ENCODE measurements at places on chromosomes 5 and 9.

DNA sequence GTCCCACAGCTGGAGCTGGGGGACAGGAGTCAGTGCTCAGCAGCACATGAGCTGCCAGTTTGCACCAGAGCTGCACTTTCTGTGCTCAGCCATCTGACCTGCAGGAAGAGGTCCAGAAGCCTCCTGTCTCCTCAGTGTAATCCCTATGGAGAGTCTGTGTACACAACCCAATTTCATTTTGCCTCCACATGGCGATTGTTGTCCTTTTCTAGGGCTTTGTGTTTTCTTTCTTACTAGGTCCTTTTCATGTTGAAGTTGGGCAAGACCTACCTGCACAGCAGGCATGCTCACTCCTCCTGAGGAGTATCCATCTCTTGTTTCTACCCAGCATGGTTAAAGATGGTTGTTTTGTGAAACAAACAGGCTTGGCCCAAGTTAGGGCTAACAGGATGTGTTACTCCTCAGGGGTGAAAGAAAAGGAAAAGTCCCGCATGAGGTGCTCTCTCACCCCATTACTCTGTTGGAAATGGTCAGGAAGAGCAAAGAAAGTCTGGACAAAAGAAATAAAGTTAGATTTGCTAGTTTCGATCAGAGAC, 273.0 kb downstream of the TMEM167A start:
- DNase-seq: no peak

- DNase-seq: peak; percentile 50
These were observed 7.5 kb downstream of the ZNF608 start for GRCh38 chr5:124738681-124739633.

DNA sequence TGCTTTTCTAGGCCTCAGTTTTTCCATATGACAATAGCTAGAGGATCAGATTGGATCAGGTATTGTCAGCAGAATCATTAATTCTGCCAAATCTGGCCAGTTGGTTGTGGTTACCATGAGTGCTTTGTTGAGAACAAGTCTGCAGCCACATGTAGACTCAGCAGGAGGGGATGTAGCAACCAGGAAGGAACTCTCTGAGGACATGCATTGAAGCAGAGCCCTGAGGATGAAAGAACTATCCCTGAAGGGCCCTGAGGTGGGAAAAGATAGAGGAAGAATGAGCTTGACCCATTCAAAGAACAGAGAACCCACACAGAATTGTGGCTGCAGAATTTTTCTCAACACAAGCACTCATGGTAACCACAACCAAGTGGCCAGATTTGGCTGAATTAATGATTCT, 60.1 kb upstream of the AFAP1L1 start:
- no peak for DNase-seq

GRCh38 chr9:93238953-93239925, 55.3 kb downstream of the WNK2 start:
- no peak for DNase-seq

DNA sequence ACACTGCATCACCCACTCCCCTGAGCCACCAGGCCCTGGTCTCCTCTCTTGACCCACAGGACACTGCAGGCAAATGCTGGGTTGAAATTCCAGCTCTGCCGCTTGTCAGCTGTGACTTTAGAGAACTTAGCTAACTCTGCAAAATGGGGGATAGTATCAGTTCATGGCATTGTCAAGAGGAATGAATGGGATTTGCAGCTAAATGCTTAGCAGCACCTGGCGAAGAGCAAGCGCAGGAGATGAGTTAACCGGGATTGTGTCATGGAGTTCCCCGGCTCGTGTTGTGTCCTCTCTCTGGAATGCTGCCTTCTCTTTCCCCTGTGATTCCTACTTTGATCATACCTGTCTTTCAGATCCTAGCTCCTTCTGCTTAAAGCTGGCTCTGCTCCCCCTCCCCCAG, 67.1 kb downstream of the DAB2IP start:
- DNase-seq: no peak

DNA sequence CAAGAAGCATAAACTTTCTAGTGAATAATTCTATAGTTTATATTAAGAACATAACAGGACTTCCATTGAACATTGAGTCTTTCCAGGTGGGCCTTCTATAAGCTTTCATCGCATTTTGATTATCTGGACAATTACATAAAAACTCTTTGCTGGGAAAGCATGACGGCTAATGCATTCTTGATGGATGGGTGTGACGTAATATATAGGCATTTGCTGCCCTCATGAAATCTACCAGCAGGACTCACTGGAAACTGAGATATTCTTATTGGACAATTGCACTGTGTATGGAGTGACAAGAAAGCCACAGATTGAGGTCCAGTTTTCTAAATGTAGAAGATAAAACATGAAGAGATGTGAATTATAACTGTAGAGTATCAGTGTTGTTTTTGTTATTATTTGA, 15.0 kb downstream of the PTPRD start:
- DNase-seq: no peak

DNA sequence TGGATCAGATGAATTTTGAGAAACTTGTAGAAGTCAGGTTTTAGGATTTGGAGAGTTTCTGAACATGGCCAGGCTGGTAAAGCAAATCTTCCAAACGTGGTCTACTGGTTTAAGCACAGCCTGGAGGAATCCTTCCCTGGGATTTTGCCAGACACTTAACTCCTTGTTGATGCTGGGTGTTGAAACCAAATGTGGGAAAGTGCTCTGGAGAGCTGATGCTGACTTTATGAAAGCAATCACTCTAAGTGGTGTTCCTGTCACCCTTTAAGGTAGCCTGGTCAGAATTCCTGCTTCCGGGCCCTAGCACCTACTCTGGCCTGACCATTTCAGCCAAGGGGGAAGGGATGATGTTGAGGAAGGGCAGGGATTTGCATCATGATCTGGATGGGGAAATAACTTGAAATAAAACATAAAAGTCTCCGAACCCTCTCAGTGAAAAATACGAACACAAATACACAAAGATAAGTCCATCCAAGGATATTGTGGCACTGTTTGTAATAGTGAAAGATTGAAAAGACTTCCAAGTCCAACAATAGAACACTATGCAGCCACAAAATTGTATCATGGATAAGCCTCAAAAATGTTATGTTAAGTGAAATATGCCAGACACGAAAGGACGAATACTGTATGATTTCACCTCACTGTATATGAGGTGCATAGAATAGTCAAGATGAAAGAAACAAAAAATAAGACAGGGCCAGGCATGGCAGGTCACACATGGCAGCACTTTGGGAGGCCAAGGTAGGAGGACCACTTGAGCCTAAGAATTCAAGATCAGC, 57.7 kb downstream of the PDE6A start:
- DNase-seq: no peak

DNA sequence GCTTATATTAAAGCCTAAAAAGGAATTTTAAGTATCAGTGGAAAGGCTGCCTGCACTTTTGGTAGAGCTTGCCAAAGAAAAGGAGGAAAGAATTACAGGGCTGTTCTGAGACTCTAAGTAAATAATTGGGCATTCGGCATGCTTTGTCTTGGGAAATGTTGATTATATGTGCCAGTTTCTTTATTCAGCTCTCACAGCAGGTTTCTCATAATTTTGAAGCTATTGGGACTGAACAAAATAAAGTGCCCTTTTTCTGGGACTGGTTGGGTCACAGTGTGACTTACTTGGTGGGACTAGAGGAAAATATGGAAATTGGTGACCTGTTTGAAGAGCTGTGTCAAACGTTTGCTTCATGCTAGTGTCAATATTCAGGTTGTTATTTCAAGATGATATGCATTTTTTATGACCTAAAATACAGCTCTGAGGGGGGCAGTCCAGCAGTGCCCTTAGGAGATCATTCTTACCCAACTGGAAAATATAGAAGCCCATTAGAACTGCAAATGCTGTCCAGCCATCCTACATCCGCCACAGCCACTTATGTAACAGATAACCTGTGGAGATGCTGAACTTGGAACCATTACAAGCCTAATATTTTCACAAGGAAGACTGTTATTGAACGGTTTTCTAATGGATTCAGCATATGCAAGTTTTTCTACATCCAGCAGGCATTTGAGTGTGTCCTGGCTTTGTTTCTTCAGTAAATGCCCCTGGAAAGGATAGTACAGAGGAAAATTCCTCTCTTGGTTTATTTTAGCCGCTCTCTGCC, 122.4 kb downstream of the SNCAIP start:
- no peak for DNase-seq

- DNase-seq: no peak
These were observed 618.1 kb downstream of the SLCO4C1 start for GRCh38 chr5:101677961-101678360.

- DNase-seq: peak; percentile 97
These were observed 860.8 kb upstream of the DMAC1 start for GRCh38 chr9:8660383-8660782.

GRCh38 chr5:121174351-121174750, 677.3 kb upstream of the FTMT start:
- DNase-seq: no peak

DNA sequence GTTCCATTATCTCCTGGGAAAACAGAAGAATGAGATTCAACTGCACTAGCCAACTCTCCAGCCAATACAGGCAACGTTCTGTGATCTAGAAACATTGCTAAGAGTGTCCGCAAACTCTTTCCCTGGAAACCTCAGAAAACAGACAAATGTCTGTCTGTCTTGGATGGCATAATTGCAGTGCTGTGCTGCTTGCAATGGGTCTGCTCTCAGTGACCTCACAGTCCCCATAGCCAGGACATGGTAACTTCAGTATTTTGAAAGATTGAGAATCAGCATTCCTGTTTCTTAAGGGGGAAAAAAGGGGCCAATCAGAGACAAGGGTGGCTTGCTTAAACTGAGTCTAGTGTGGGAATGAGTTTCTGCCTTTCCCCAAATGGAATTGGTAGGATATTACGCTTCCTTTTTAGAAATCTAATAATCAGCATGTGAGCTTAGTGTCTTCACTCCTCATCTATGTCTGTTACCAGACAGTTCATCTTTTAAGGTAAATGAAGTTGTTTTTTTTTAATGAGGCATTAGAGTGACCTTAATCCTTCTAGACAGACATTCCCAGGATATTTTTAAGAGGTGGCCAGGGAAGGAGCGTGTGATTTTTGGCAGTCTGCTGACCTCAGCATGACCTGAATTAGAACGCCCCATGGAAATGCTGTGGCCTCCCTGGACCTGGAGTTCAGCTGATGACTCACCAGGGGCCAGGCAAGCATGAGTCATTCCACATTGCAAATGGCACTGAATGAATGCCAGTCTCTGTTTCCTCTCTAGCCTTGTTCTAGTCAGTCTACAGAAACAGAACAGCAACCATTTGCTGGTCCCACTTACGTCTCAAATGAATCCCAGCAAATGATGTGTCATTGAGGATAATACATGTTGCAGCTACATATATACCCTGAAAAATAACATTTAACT, 210.2 kb upstream of the ACTBL2 start:
- peak; percentile 12 for DNase-seq

GRCh38 chr5:35754481-35754880, 102.2 kb upstream of the IL7R start:
- no peak for DNase-seq

DNA sequence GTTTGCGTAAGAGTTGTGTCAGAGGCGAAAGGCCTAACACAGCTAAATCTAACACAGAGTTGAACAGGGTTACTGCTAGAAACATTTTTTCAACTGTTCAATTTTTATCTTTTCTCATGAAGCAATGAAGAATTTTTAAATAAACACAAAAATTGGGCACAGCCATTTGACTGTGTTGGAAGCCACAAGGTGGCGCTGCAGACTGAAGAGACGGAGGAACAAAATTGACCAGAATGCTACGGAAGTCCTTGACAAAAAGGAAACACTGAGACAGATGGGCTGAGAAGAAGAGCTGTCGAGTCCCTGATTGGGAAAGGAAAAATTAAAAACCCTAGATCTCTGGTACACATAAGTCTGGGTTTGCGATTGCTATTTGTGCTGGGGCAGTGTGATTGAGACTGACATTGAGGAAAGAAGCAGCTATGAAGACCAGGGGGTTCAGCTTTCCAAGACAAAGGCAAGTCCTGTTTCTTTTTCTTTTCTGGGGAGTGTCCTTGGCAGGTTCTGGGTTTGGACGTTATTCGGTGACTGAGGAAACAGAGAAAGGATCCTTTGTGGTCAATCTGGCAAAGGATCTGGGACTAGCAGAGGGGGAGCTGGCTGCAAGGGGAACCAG, at the start of gene PCDHB9:
PCDHB9 (plus strand) TSS at position 265 of the 616 bp plus-strand sequence; CDS start at position 423, 158 bp downstream.
- peak; percentile 20 for DNase-seq

DNA sequence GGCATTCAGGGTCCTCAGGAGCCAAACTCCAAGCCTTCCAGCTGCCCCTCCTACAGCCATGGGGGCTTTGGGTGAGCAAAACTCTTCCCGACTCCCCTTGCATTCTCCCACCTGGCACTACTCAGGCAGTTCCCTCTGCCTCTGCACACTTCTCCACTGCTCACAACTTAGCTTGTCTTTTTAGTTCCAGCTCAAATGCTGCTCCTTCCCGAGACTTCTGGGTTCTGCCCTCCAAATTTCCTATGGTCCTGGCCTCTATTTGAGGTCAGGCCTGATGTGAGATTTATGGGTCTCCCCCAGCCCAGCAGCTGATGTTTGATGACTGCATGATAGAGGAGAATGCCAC, 5.7 kb upstream of the SLC25A48 start:
- DNase-seq: no peak

GRCh38 chr5:178349625-178350353, 117.2 kb upstream of the PHYKPL start:
- no peak for DNase-seq

GRCh38 chr5:10538103-10538788, 25.6 kb upstream of the ANKRD33B start:
- peak; percentile 32 for DNase-seq

- DNase-seq: peak; percentile 76
These were observed 5.4 kb upstream of the HBEGF start for GRCh38 chr5:140351609-140352334.

- no peak for DNase-seq
These were observed 412.9 kb upstream of the CCNH start for GRCh38 chr5:87825583-87825982.

GRCh38 chr9:123550012-123550411, 194.0 kb downstream of the CRB2 start:
- DNase-seq: no peak

DNA sequence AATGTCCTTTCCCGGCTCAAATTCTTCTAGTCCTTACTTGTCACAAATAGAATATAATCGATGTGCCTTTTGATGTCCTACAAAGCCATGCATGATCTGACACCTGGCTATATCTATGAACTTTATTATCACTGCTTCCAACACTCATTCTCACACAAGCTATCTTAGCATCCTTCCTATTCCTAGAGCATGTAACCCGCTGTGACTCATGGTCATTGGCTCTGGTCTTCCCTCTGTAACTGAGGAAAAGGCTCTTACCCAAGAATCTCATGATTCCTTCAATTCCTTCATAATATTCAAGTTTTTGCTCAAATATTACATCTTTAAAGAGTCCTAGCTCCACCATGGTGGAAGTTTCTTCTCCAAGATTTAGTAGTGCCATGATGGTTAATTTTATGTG, 480.0 kb upstream of the PAPPA start:
- no peak for DNase-seq

GRCh38 chr9:69261636-69262035, 63.4 kb upstream of the ENTREP1 start:
- no peak for DNase-seq
